WTC11 (cell line): ENCODE measurements at places on chromosomes 11 and 22. TPM values are rescaled to one million over a fixed set of nuclear protein-coding genes. Genes with fewer than 3 reads are reported as not detected.

DNA sequence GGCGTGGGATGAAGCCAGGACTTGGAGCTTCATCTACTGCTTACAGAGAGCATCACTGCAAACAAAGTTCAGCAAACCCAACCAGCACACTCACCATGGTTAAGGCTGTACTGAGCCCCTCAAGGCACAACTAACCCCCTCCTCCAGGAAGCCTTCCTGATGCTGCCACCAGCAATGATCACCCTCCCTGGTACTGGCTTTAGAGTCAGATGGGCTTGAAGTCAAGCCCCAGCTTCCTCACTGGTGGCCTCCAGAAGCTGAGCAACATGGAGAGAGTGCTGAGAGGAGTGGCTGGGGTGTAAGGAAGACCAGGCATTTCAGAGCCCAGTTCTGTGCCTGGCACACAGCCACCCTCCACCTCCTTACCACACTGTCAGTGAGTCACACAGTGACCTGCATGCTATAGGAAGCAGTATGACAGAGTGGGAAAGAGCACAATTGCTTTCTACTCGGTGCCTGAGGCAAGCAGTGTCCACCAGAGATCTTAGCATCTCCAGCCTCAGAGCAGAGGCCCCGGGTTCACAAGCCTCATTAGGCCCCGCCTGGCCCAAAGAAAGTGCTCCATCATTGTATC, 24.7 kb upstream of the BAIAP2L2 start:
- H3K27ac ChIP-seq = no peak overlapping the region
- no peak overlapping the region for H3K4me3 ChIP-seq
- H3K36me3 ChIP-seq = peaks cover 16% of the 10 kb centered on the region
- DNase-seq = no peak

Gene OR4A16
- not detected in 3 replicates for total RNA-seq

Gene INCENP
- total RNA-seq = 125 to 158 TPM (median 126 TPM) in 3 replicates

DNA sequence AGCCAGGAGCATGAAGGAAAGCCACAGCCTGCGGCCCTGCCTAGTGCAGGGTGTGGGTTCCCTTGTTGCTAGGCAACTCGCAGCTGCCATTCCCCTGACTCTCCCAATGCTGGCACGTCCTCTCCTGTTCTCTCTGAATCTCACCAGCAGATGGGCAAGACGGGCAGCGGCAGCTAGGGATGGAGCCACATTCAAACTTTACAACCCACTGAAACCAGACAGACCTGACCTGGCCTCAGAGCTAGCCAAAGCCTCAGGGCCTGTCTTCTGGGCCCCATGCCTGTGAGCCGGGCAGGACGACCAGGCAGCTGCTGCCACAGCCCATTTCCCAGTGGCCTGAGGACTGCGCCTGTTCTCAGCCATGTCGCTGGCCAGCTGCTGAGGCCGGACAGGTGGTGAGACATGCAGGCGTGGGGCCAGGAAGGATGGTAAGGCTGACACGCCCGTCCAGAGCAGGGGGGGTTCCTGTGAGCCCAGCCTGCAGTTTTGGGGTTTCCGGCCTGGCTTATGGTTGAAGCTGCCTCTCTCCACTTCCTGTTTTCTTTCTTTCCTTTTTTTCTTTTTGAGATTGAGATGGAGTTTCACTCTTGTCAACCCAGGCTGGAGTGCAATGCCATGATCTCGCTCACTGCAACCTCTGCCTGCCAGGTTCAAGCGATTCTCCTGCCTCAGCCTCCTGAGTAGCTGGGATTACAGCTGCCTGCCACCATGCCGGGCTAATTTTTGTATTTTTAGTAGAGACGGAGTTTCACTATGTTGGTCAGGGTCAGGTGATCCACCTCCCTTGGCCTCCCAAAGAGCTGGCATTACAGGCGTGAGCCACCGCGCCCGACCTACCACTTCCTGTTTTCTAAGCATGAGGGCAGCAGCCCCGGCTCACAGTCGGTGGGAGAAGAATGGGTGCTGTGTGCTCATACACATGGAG, 4.1 kb downstream of the SUN2 start:
- no peak overlapping the region for H3K4me3 ChIP-seq
- DNase-seq = no peak
- H3K36me3 ChIP-seq = peaks cover 6% of the 10 kb centered on the region
- no peak overlapping the region for H3K27ac ChIP-seq

DNA sequence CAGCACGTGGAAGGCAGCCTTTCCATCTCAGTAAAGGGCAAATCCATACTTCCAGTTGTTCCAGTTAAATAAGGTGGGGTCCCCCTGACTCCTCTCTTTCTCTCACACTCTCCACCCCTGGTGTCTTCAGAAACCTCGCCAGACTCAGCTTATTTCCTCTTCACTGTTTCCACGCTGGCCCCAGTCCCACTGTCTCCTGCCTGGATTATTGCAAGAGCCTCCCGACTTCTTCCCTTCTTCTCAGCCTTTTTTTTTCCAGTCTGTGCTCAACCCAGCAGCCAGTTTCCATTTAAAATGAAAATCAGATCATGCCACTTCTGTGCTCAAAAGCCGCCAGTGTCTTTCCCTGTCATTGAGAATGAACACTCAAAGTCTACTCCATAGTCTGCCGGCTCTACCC, 131.4 kb downstream of the PKNOX2 start:
- H3K27me3 ChIP-seq = no peaks in the 10 kb centered on the region
- H3K4me1 ChIP-seq = no peaks in the 10 kb centered on the region; the same call in 1 of the 2 replicates

Gene APOA5
- total RNA-seq = 0.09 to 0.32 TPM (median 0.20 TPM) in 3 replicates

DNA sequence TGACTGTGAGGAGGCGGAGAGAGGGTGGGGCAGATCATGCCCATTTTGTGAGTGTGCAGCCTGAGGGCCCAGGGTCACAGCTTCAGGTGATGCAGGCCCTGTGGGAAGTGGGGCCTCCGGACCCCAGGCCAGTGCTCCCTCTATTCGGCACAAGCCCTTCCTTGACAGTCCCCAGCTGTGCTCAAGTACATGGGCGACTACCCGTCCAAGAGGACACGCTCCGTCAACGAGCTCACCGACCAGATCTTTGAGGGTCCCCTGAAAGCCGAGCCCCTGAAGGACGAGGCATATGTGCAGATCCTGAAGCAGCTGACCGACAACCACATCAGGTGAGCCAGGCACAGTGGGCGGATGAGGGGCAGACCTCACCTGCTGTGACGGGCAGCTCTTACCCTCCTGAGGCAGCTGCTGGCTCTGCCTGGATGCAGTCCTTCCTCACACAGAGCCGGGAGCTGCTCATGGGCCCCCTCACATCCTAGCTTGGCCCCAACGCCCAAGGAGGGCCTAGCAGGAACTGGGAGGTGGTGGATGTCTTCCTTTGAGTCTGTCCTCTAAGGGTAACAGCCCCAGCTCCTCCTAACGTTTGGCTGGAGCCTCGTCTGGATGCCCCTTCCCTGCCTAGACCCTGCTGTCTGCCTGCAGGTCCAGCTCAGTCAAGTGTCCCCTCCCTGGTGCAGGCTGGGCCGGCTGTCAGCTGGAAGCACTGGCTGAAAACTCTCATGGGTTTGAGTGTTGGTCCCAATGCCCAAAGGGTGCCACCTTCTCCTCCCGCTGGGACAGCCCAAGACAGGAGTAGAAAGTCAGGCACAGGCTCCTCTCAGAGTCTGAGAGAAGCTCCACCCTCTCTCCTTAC, 76.1 kb downstream of the MYO7A start:
- H3K27ac ChIP-seq = no peak overlapping the region
- peaks cover 4% of the 10 kb centered on the region; the same call in 1 of the 2 replicates for H3K4me1 ChIP-seq
- no peak overlapping the region for H3K4me3 ChIP-seq
- H3K36me3 ChIP-seq = no peaks in the 10 kb centered on the region

DNA sequence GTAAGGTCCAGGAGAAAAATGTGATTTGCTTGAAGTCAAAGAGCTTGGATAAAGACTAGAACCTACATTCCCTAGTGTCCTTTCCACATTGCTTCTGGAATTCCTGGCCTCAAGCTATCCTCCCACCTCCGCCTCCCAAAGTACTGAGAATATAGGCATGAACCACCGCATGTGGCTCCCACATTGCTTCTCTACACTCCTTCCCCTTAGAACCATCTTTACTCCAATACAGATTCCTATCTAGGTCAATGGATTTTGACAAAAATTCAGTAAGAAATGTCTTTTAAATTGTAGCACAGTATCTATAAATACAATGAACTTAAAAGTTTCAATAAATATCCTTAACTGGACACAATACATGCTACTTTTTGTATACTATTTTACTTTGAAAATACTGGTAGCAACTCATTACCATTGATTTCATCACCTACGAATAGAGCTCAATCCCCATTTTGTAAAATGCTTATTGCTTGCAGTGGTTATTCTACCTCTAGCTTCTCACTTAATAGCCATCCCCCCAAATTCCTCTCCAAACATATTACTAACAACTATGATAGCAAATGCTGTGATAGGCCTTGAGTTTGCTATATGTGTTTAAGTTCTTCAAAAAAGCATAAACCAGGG, 53.4 kb downstream of the GAB2 start:
- no peaks in the 10 kb centered on the region for H3K36me3 ChIP-seq
- peaks cover 26% of the 10 kb centered on the region for H3K4me1 ChIP-seq
- no peak overlapping the region for H3K27ac ChIP-seq
- no peak for DNase-seq
- H3K4me3 ChIP-seq = no peak overlapping the region

- peaks cover 19% of the 10 kb centered on the region for H3K4me1 ChIP-seq
- no peak overlapping the region for H3K4me3 ChIP-seq
- no peak overlapping the region for H3K27ac ChIP-seq
- no peaks in the 10 kb centered on the region for H3K36me3 ChIP-seq
Measured at GRCh38 chr11:22659783-22660182, 6.6 kb upstream of the GAS2 start.

- peaks cover 15% of the 10 kb centered on the region for H3K36me3 ChIP-seq
- no peak for DNase-seq
- H3K4me3 ChIP-seq = peak overlapping the region; percentile 29
- 0 out of 2 replicates have a peak overlapping the region, but pooled peaks have one; percentile 49 for H3K27ac ChIP-seq
Measured at GRCh38 chr11:93348930-93349329, 18.4 kb downstream of the DEUP1 start.

DNA sequence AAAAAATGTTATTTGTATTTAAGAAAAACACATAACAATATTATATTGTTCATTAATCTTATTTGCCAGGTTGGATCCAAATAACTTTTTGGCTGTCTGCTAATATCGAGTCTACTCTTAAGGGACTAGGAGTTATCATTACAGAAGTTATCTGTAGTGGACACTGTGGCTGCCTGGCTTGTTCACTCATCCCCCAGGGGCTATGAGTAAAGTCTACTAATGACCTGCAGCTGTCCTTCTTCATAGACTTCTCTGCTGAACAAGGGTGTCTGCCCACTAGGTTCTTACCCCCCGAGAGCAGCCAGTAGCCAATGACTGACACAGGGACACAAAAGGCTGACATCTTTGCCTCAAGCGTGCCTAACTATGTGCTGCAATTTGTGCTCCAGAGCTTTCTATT, 69.7 kb downstream of the APIP start:
- H3K27ac ChIP-seq = no peak overlapping the region
- DNase-seq = no peak
- no peak overlapping the region for H3K4me3 ChIP-seq
- no peaks in the 10 kb centered on the region for H3K27me3 ChIP-seq
- no peaks in the 10 kb centered on the region for H3K36me3 ChIP-seq
- no peaks in the 10 kb centered on the region for H3K4me1 ChIP-seq

- H3K36me3 ChIP-seq = no peaks in the 10 kb centered on the region
- H3K4me1 ChIP-seq = peaks cover 26% of the 10 kb centered on the region
- DNase-seq = no peak
- no peak overlapping the region for H3K4me3 ChIP-seq
- H3K27ac ChIP-seq = no peak overlapping the region
Measured at GRCh38 chr11:35623621-35624168, 5.4 kb downstream of the FJX1 start.

Gene DLG2
- 12.9 to 17.5 TPM (median 15.2 TPM) in 3 replicates for total RNA-seq

Gene MUS81
- 44.9 to 45.9 TPM (median 45.1 TPM) in 3 replicates for total RNA-seq

Gene IGF2
- 1.5 to 2.7 TPM (median 2.6 TPM) in 3 replicates for total RNA-seq

- no peak for DNase-seq
- peaks cover 31% of the 10 kb centered on the region for H3K4me1 ChIP-seq
- H3K27me3 ChIP-seq = peaks cover 3% of the 10 kb centered on the region; the same call in 1 of the 2 replicates
- no peak overlapping the region for H3K27ac ChIP-seq
- peaks cover 4% of the 10 kb centered on the region for H3K36me3 ChIP-seq
Measured at GRCh38 chr11:131391176-131391575, 20.8 kb downstream of the NTM start.

Gene SMC1B
- 0.07 to 0.18 TPM (median 0.11 TPM) in 3 replicates for total RNA-seq

- H3K36me3 ChIP-seq = peaks cover 23% of the 10 kb centered on the region
- H3K27me3 ChIP-seq = no peaks in the 10 kb centered on the region
- peak overlapping the region; percentile 98 for H3K4me3 ChIP-seq
- peaks cover 24% of the 10 kb centered on the region for H3K4me1 ChIP-seq
- H3K27ac ChIP-seq = peak overlapping the region; percentile 97
Measured at GRCh38 chr11:118789501-118790356, 1.2 kb downstream of the DDX6 start.

Gene LRRN4CL
- 0.16 to 0.39 TPM (median 0.23 TPM) in 3 replicates for total RNA-seq

GRCh38 chr11:15266999-15267398, 152.3 kb downstream of the INSC start:
- no peak overlapping the region for H3K27ac ChIP-seq
- H3K27me3 ChIP-seq = no peaks in the 10 kb centered on the region
- H3K4me3 ChIP-seq = no peak overlapping the region
- H3K36me3 ChIP-seq = peaks cover 28% of the 10 kb centered on the region
- no peak for DNase-seq

Gene PGA5
- total RNA-seq = 0.16 to 0.35 TPM (median 0.30 TPM) in 3 replicates

Gene KCNJ5
- total RNA-seq = 0.09 to 0.23 TPM (median 0.22 TPM) in 3 replicates
